Stimulated activated naive B cell treated with anti-CD40 and anti-IgM and Interleukin-4, amounts not matched to agents 10 μg/mL and 1 μg/mL and 100 μg/mL, for 72 hours (primary cell): ENCODE measurements at places on chromosomes 3 and 15.

GRCh38 chr15:72953306-72953705 lies 99.0 kb upstream of the NEO1 start:
- no peak for DNase-seq

GRCh38 chr3:122513386-122514122 lies 1.2 kb downstream of the KPNA1 start:
- no peak for DNase-seq

DNA sequence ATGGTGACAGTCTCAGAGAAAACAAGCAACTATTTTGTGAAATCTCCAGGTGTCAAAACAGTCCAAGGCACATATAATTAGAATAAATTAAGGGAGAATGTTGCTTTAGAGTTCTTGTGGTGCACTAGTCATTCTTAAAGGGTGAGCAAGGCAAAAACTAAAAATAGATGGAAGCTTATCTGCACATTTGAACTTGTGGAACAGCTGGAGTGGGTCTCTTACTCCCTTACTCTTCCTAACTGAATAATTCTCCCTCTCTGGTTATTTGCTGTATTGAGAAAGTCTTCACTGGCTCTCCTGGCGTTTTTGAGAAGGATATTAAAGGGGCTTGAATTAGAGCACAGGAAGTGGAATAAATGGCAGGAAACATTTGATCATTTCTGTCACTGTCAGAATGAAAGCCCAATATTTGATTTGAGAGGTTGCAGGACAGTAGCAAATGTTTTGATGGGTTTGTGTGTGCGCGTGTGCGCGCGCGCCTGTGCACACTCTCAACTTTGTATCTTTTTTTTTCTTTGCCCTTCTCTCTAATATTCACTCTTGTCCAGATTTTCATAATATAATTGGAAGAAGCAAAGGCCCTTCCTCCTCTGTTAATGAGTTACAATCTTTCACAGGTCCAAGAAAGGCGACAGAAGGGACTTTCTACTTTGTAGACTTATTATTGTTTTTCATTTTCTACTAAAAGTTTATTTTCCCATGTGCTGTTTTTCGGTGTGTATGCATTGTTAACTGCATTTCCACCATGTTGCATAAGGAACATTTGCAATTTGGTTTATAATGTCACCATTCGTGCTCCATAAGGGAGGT lies 40.9 kb downstream of the AKAP13 start:
- no peak for DNase-seq

DNA sequence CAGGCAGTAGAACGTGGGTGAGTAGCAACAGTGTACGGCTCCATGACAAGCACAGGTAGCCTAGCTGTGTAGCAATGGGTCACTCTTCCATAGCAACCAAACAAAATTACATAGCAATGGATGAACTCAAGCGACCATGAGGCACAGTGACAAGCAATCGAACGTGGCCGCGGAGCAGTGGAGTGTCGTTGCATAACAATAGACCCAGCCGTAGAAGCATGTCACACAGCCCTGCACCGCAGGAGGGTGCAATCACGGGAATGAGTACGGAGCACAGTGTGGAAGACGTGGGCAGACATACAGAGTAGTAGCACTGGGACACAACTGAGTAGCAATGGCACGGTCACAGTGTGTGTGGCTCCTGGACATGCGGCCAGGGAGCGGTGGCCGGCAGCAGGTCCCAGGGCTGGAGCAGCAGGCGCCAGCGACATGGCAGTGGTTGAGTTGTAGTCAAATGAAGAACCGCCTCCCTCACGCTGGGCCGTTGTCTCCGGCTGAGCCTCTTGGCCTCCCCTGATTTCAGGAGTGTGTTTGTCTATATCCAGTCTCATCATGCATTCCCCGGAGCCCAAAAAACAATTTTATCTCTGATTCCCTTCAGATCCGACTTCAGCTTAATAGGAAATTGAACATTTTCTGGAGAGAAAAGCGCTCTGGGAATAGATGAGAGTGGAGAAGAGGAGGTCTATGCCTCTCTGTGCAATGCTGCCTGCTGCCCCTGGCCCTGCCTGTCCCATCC lies 64.1 kb downstream of the CCDC33 start:
- DNase-seq, result no peak

- no peak for DNase-seq
These were observed 31.3 kb downstream of the TRAK1 start for GRCh38 chr3:42122261-42123011.

GRCh38 chr3:71962561-71963240 lies 177.8 kb upstream of the PROK2 start:
- no peak for DNase-seq

- DNase-seq, result no peak
These were observed 15.6 kb downstream of the HCLS1 start for GRCh38 chr3:121645054-121645453.

- DNase-seq, result no peak
These were observed 2.1 kb upstream of the EIF5A2 start for GRCh38 chr3:170910542-170910941.

DNA sequence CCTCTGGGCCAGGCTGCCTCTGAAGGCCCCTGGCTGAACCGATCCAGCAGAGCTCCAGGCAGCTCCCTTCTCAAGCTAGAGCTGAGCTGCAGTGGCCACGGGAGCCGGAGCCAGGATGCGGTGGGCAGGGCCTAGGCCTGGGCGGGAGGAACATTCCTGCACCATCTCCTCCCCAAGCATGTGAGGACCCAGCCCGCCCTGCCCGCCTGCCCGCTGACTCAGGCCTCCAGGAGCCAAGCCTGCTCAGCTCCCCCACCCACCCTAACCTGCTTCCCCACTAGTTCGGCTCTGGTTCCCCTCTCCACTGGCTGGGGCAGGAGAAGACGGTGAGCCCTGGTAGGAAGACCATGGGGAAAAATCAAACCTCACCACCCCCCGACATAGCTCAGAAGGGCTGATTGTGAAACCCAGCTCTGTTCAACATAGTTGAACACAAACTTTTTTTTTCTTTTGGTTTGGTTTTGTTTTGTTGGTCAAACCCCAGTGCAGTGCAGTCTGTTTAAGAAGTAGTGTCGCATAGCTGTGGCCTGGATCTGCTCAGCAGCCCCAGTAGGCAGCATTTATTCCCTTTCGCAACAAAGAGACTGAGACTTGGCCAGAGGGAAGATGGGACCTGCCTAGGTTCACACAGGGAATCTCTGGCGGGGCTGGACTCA lies 13.5 kb downstream of the SNX33 start:
- DNase-seq, result no peak

GRCh38 chr3:134258761-134259347 lies 8.2 kb upstream of the RYK start:
- DNase-seq, result no peak

GRCh38 chr3:120424506-120424905 lies 26.3 kb downstream of the FSTL1 start:
- no peak for DNase-seq

DNA sequence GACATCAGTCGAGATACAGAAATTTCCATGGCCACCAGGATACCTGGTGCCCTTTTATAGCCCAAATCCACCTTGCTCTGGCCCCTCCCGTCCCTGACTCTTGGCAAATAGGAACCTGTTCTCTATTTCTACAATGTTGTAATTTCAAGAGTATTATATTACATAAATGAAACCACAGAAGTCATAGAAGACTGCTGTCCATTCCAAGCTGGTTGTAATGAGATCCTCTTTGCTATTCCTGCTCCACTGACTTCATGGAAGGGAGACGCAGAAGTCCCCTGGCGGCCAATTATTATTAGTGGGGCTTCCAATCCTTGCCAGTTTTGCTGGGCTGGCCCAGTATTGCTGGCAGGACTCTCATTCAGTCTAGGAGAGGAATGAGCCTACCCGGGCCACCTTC lies 26.6 kb downstream of the DCP1A start:
- no peak for DNase-seq

DNA sequence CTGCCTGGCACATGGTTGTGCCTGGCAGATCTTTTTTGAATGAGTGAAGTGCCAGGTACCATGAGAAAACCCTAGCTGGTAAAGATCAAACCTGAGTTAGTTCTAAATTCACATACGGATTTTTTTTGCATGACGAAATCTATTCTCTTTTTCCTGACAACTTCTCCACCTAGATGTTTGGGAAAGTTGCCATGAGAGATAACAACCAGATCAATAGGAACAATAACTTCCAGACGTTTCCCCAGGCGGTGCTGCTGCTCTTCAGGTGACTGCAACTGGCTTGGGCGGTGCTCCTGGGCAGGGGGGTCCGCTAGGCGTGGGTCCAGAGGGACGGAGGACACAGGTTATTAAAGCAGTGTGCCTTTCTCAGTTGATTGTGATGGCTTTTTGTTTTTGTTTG lies 71.8 kb downstream of the CHDH start:
- DNase-seq, result no peak

DNA sequence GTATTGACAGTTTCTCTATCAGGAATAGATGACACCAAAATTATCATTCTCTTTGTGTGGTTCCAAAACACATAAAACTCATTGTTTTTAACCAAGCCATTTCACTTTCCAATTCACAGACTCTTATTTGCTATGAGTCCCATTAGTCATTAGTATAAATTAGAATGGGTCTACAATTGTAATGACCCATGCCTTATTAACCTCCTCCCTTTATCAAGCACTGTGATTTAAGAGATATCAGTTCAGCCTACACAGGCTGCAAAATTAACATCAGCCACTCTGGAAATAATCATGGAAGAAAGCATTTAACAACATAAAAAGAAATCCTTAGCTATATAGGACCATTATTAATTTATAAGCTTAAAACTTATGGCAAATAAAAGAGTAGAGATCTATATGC lies 440.6 kb downstream of the GBE1 start:
- DNase-seq, result no peak
